Ovary (tissue), 10 donors: ENCODE measurements at places on chromosomes 3 and 15.

- DNase-seq = no peak
Observed at GRCh38 chr3:127306361-127307111, 18.7 kb upstream of the PRR20G start.

GRCh38 chr15:101406526-101407195 is 82.8 kb downstream of the PCSK6 start:
- DNase-seq = no peak

DNA sequence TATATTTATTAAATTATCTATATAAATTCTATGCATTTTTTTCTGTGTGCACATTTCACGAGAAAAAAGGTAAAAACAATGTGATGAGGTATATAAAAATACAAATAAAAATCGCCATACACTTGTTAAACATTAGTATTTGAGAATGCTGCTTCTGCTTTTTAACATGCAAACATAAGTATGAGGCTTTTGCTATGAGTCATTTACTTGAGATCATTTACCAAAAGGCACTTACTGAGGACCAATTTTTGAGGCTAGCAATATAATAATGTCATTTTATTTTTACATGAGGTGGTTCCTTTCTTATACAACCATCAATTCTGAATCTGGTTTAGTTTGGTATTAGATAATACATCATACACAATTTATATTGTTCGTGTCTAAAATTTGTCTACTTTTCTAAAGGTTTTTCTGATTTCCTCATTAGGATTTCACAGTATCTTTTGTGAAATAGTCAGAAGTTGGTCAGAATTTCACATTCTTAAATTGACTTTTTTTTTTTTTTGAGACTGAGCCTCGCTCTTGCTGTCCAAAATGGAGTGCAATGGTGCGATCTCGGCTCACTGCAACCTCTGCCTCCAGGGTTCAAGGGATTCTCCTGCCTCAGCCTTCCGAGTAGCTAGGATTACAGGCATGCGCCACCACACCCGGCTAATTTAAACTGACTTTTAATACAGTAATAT is 25.6 kb downstream of the DCUN1D1 start:
- DNase-seq = no peak

- DNase-seq = no peak
Observed at GRCh38 chr3:131797776-131798175, 237.0 kb downstream of the CPNE4 start.

- no peak for DNase-seq
Observed at GRCh38 chr15:66772604-66773128, 70.6 kb downstream of the SMAD6 start.

GRCh38 chr15:48833526-48834239 is 22.8 kb upstream of the CEP152 start:
- no peak for DNase-seq

GRCh38 chr3:186938716-186939115 is 8.4 kb downstream of the ST6GAL1 start:
- DNase-seq = no peak

DNA sequence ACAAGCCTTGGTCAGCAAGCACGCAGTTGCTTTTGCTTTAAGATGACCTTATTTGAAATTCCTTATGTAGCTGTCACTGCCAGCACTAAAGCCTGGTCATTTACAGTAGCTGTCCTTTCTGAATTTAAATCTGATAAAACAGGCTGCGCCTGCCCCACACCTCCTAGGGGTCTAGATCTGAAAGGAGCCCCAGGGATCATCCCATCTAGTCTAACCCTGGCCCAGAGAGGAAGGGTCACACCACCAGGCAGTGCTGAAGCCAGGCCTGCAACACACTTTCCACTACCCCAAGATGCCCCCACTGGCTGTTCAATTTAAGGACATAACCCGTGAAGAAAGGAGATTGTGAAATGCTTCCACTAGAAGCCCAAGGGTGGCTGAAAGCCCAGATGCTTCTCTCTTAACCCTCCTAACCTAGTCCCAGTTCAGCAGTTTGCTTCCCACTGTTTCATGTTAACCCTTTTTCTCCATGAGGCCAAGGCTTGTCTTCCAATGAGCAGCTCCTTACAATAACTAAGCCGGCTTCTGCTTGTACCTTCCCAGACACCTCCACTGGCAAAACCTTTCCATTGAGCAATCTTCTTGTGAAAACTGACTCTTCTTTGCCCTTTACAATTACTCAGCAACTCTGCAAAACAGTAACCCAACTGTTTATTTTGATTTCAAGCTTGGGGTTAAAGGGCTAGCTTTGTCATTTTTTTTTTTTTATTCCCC is 198.9 kb upstream of the LPP start:
- no peak for DNase-seq

DNA sequence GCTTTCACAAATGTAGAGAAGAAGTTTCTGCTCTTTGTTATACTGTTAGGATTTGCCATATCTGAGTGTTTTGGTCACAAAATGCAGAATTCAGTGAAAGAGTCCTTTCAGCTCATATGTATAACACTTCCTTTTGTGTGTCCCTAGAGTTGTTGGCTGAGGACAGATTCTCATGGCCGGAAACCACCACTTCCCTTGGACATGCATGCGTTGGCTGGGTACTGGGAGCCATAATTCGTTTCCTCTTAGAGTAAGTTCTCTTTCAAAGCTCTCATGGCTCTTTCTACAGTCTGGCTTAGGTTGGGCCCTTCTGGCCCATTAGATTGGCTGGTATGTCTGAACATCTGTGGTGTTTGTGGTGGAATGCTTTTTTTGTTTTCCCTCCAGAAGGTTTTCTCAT is 298.5 kb downstream of the DIPK2A start:
- DNase-seq = no peak

DNA sequence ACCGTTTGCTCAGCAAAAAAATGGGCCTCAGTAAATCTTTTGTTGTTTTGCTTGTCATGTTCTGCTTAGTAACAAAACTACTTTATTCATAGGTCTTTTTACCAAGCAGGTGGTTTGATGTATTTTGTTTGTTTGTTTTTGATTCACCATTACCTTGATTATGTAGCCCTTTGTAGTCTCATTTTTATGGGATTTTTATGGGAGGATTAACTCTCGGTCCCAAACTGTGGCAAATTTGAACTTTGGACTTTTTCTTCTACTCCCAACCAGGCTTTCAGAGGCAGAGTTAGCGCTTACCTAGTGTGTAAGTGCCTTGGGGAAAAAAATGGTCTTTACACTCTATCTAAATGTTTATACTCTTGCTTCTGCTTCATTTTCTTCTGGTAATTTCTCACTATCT is 276.7 kb upstream of the POU1F1 start:
- DNase-seq = no peak

DNA sequence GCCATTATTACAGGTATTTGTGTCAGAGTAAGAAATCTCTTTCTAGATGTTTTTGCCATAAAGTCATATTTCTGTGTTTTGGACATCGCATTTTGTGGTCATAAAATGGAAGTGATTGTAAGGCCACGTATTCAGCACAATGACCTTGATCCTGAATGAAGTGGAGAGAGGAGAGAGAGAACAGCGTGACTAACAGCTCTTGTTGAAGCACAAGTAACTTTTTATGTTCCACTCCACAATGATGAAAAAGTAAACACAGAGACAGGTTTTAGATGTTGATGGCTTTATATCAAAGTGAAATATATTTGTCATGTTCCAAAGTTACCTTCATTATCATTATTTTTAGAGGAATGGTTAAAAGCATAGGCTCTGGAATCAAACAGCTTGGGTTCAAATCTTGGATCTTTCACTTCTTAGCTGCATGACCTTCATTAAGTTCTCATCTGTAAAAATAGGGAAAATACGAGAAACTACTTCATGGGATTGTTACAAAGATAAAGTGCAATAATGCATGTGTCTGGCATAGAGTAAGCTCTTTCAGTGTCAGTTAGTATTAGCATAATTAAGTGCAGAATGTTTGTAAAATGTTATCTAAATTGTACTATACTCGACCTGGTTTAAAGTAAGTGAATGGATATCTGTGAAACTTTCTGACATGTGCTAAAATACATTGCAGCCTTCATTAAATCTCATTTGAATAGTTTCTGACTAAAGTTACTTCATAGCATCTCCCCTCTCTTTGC is 341.5 kb upstream of the DNAJC19 start:
- DNase-seq = no peak

- DNase-seq = no peak
Observed at GRCh38 chr15:59741274-59741906, 52.3 kb upstream of the BNIP2 start.

DNA sequence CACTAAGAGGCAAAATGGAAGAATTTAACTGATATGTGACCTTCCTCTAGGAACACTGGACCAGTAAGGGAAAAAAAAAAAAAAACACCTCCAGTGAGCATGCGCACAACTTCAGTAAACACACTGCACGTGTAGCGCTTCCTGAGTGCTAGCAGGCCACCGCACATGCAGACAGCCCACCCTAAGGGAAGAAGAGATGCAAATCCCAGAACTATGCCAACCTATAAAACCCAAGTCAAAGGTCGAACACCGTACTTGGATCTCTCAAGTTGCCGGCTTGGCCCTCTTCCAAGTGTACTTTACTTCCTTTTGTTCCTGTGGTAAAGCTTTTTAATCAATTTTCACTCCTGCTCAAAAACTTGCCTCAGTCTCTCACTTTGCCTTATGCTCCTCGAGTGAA is 64.5 kb upstream of the CADPS start:
- no peak for DNase-seq
